ENCODE measurements at places on chromosomes 16 and 17.

DNA sequence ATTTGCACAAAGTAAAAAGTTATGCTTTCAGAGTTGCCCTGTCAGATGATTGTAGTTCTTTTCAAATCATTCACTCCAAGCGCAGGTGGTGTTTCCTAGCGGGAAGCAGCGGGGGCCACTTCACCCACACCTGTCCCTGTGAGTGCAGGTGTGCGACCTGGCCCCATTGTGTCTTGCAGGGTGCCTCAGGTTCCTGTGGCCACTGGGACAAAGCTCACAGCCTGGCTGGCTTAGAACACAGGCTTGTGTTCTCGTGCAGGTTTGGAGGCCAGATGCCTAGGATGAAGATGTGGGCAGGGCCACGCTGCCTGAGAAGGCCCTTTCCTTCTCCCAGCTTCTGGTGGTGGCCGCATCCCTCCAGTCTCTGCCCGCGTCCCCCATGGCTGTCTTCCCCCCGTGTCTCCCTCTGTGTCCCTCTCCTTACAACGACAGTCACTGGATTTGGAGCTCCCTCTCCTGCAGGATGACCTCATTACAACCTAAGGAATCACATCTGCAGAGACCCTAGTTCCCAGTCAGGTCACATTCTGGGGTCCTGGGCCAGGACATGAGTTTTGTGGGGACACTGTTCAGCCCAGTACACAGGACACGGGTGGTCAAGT is 90.5 kb downstream of the NPIPB11 start:
- DNase-seq = peak; percentile 41

DNA sequence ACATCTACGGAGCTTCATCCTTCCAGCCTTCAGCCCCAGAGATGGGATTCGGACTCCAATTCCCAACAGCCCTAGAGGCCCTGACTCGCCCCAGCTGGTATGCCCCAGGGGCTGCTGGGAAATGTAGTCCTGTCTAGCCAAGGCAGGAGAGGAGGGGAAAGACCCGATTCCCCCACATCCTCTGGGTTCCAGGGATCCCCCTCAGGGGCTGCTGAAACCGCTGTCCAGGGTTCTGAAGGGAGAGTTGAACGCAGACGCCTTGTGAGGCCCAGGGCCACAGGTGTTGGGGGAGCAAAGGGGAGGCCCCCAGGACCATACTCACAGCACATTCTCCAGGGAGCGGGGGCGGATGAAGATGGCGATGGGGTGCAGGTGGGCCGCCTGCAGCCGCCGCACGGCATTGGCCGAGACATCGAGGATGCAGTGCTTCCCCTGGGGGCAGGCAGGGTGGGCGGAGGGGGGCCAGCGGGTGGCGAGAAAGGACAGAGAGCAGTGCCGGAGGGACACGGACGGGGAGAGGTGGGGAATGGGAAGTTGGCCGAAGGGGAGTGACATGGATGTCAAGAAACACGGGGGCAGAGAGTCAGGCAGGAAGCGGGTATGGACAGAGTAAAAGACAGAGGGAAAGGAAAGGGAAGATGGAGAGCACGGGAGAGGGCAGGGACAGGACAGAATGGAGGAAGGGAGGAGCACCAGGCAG is 12.6 kb upstream of the ASGR1 start:
- no peak for DNase-seq

DNA sequence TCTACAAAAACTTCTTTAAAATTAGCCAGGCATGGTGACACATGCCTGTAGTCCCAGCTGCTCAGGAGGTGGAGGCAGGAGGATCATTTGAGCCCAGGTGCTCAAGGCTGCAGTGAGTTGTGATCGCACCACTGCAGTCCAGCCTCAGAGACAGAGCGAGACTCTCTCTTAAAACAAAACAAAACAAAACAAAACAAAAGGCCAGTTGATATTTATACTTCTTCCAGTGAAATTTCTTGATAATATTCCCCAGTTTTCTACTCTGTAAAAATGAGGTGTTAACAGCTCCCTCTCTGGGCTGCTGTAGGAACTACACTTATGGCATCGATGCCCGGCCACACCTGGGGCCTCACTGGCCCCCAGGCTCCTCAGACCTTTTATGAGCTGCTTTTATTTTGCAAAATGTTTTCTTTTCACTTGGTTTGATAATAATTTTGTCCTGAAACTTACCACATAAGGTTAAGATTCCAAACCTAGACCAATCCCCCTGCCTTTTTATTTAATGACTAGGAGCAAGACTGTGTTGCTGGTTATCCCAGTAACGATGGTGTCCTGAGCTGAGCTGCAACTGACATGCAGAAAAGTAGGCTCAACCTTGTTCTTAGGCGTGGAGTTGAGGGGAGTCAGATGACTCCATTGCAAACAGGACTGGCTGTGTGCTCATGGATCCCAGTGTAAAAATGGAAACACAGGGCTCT is 17.6 kb downstream of the MAPK8IP3 start:
- no peak for DNase-seq

DNA sequence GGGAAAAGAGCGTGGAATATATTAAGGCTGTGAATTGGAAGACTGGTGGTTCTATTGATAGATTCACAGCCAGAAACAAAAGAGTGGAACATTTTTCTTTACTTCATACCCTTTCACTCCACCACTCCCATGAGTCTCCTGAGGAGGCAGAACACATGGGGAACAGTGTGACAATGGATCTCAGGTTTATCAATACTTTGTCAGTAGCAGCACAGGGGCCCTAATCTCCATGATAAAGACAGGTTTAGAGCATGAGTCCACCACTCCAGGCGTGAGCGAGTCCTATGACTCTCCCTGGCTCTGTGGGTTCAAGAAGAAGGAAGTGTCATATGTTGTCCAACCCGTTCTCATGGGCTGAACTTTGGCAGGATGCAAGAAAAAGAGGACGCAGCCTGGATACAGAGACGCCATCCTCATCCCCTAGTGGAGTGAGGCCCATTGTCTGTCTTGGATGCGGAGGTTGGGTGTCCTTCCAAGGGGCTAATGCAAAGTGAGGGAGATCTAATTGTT is 361.2 kb downstream of the TMEM114 start:
- no peak for DNase-seq

DNA sequence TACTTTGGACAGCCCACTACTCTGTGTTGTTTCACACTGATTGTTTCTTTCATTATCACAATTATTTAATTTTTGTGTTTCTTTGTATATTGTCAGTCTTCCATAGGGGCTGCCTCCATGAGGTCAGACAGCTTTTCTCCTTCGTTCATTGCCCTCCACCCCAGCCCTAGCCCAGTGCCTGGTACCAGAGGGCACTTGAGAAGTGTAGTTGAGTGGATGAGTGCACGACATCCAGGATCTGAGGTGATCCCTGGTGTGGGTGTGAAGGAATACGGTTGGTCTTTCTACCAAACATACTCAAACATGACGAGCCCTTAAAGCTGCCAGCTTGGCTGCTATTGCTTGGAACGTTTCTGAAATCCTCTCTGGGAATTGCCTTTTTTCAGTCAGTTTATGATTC is 37.9 kb downstream of the DHRS7B start:
- DNase-seq = no peak

DNA sequence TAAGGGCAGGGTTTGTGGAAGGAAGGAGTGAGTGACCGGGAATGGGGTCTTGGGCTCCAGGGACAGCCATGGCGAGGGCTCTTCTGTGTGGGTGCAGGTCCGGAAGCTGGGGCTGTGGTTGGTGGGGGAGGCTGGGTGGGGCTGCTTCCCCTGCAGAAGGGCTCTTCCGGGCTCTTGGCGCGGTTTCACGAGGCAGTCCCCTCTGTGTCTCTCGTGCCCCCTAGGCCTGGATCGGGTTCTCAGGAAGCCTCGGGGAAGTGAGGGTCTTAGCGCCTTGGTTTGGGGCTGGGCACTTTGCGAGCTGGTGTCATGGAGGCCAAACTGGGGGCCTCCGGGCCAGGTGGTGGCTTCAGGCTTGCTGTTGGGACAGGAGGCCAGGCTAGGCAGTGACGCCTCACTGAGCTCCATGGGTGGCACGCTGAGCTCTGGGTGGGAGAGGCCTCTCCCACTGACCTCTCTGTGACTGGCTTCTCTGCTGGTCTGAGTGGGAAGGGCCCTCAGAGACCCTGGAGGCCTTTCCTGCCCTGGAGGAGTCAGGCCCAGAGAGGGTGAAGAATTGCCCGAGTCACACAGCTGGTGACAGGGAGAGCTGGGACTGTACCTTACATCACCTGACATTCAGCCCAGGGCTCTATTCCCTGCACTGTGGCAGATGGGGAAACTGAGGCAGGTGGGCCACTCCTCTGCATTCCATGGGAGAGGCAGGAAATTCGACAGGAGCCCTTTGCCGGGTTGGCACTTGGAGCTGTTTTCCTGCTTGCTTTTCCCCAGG is 8.2 kb downstream of the ADCY7 start:
- DNase-seq = no peak

- no peak for DNase-seq
Observed at GRCh38 chr16:27679899-27680298, 130.0 kb downstream of the KATNIP start.

- DNase-seq = no peak
Observed at GRCh38 chr16:1061769-1062505, 10.6 kb upstream of the SSTR5 start.

DNA sequence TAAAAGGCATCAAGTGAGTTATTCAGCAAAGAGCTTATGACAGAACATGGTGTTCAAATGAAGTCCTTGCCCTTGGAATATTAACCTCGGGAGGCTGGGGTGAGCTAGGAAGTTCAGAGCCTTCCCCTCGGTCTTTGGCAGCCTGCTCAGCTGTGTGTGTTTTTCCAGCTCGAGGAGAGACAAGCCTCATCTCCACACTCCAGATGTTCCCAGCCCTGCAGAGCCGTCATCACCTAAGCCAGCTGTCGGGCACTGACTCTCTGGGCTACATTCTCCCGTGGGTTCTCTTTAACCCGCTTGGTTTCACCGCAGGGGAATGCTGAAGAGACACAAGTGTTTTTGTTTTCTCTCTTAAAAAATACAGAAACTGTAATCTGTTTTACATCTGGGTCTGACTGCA is 47.1 kb downstream of the IRX3 start:
- DNase-seq = no peak

GRCh38 chr16:69408475-69408874 is 15.9 kb upstream of the CYB5B start:
- DNase-seq = no peak

GRCh38 chr17:77286641-77287431 is 146.1 kb downstream of the SEC14L1 start:
- peak; percentile 60 for DNase-seq

- no peak for DNase-seq
Observed at GRCh38 chr16:71493213-71493612, 4.1 kb upstream of the ZNF19 start.
